Karpas-422 (cell line): ENCODE measurements at places on chromosomes 2 and 18. TPM values are rescaled to one million over a fixed set of nuclear protein-coding genes. Genes with fewer than 3 reads are reported as not detected.
A peak's percentile ranks its signal among the peaks of the same experiment; 100 is the strongest.

TDRD15 gene
- not detected in 2 replicates for total RNA-seq

CROCC2 gene
- total RNA-seq, result not detected in 2 replicates

NYAP2 gene
- not detected in 2 replicates for total RNA-seq

GAL3ST2 gene
- not detected in 2 replicates for total RNA-seq

FAP gene
- not detected in 2 replicates for total RNA-seq

AQP12A gene
- total RNA-seq, result not detected in 2 replicates

FOXD4L1 gene
- 0.60 and 0.72 TPM in 2 replicates for total RNA-seq

COLEC12 gene
- not detected in 2 replicates for total RNA-seq

TFPI gene
- not detected in 2 replicates for total RNA-seq

ZNF804A gene
- total RNA-seq, result 27.7 and 27.8 TPM in 2 replicates

COLEC11 gene
- total RNA-seq, result not detected in 2 replicates

GRCh38 chr18:78972930-78973331 lies 6.7 kb upstream of the SALL3 start:
- DNase-seq, result no peak
- no peak overlapping the region for H3K27ac ChIP-seq
- no peaks in the 10 kb centered on the region for H3K27me3 ChIP-seq
- H3K4me1 ChIP-seq, result no peaks in the 10 kb centered on the region
- H3K4me3 ChIP-seq, result no peak overlapping the region

GRCh38 chr2:234292205-234292961 lies 204.5 kb downstream of the ARL4C start:
- no peaks in the 10 kb centered on the region for H3K36me3 ChIP-seq
- no peak overlapping the region for H3K4me3 ChIP-seq
- no peaks in the 10 kb centered on the region for H3K27me3 ChIP-seq
- no peak for DNase-seq
- H3K27ac ChIP-seq, result no peak overlapping the region

GRCh38 chr2:39068299-39069135 lies 52.3 kb downstream of the SOS1 start:
- H3K4me1 ChIP-seq, result peaks cover 39% of the 10 kb centered on the region
- no peak for DNase-seq
- H3K27me3 ChIP-seq, result no peaks in the 10 kb centered on the region
- H3K4me3 ChIP-seq, result no peak overlapping the region
- H3K36me3 ChIP-seq, result peaks cover 8% of the 10 kb centered on the region

- no peaks in the 10 kb centered on the region for H3K4me1 ChIP-seq
- no peaks in the 10 kb centered on the region for H3K36me3 ChIP-seq
- DNase-seq, result no peak
- no peak overlapping the region for H3K4me3 ChIP-seq
- no peak overlapping the region for H3K27ac ChIP-seq
Observed at GRCh38 chr18:28382215-28382879, 205.4 kb upstream of the CDH2 start.

- no peak overlapping the region for H3K4me3 ChIP-seq
- no peaks in the 10 kb centered on the region for H3K36me3 ChIP-seq
- H3K27me3 ChIP-seq, result no peaks in the 10 kb centered on the region
Observed at GRCh38 chr18:2856547-2857170, 9.9 kb downstream of the EMILIN2 start.

- no peaks in the 10 kb centered on the region for H3K36me3 ChIP-seq
- H3K4me3 ChIP-seq, result no peak overlapping the region
- no peak overlapping the region for H3K27ac ChIP-seq
- no peak for DNase-seq
- no peaks in the 10 kb centered on the region for H3K4me1 ChIP-seq
Observed at GRCh38 chr2:125397535-125398251, 1258.3 kb upstream of the GYPC start.

DNA sequence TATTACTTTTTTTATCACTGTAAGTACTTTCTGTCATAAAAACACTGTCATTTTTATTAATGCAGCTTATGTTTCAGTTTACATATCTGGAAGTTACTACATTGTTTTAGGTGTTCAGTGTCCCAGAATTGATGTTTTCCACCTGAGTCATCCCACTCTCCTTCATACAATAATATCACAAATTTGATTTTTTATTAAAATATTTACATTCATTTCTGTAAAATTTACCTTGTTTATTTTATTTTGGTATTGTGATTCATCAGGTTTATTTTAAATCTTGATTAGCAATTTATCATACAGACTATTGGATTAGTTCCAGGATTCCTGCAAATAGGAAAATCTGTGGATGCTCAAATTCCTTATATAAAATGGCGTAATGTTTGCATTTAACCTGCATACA lies 1662.9 kb downstream of the SUCLG1 start:
- no peak for DNase-seq
- no peak overlapping the region for H3K4me3 ChIP-seq
- no peak overlapping the region for H3K27ac ChIP-seq
- H3K36me3 ChIP-seq, result no peaks in the 10 kb centered on the region
- H3K4me1 ChIP-seq, result no peaks in the 10 kb centered on the region
- no peaks in the 10 kb centered on the region for H3K27me3 ChIP-seq

- H3K4me1 ChIP-seq, result peaks cover 23% of the 10 kb centered on the region
- H3K27ac ChIP-seq, result no peak overlapping the region
- H3K4me3 ChIP-seq, result no peak overlapping the region
- no peaks in the 10 kb centered on the region for H3K27me3 ChIP-seq
- no peak for DNase-seq
- no peaks in the 10 kb centered on the region for H3K36me3 ChIP-seq
Observed at GRCh38 chr18:56233595-56233994, 404.8 kb downstream of the TXNL1 start.

DNA sequence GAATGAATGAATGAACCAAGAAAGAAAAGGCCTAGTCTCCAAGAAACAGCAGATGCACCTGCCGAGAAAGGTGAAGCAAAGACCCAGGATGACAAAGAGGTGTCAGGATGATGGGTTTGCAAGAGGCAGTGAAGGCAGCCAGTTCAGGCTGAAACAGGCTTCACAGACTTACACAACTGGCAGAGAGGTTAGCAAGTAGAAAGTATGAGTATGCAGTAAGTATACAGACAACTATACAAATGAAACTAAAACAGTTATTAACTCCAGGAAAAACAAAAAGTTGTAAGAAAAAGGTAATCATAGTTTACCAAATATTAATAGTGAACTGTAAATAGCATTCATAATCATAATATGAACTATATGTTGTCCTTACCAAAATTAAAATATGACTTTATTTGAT lies 19.8 kb upstream of the RNU4ATAC start:
- H3K27me3 ChIP-seq, result no peaks in the 10 kb centered on the region
- no peak overlapping the region for H3K27ac ChIP-seq
- no peak overlapping the region for H3K4me3 ChIP-seq

DNA sequence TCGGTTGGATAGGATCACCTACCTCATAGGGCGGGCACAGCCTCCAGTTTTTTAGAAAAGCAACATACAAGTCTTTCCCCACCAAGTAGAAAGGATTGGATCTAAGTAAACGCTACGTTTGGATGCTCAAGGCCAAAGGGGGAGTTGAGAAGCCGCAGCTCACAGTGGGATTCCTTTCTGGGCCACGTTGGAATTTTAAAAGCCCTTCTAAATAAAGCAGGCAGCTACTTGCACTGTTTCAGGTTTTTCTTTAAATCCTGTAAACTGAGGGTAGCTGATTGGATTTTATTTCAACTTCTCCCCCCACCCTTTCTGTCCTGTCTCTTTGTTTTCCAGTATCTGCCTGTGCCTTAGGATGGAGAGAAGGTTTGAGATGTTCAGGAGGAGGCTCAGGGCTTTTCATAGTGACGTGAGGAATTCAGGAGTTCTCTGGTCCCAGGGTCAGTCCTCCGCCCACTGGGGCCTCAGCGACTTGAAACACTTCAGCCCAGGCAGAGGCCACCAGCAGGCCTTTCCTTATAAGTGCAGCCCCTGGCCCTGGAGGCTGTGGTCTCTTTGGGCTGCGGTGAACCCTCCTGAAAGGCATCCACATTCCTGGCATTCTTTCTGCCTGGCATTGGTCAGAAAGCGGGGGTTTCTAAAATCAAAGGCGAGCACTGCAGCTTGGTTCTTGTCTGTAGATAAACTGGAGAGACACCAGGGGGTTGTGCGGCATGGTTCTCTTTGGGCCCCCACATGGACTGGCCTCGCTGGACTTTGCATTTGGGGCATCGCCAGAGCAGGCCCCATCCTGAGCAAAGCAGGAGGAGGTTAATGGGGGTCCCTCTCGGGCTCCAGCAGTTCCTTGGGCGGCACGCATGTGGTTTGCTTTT lies 44.5 kb downstream of the SH3BP4 start:
- no peak overlapping the region for H3K27ac ChIP-seq
- H3K36me3 ChIP-seq, result no peaks in the 10 kb centered on the region
- DNase-seq, result no peak
- no peaks in the 10 kb centered on the region for H3K27me3 ChIP-seq

- H3K27ac ChIP-seq, result no peak overlapping the region
- peaks cover 95% of the 10 kb centered on the region for H3K36me3 ChIP-seq
Observed at GRCh38 chr2:86492048-86492453, 50.9 kb downstream of the KDM3A start.

DNA sequence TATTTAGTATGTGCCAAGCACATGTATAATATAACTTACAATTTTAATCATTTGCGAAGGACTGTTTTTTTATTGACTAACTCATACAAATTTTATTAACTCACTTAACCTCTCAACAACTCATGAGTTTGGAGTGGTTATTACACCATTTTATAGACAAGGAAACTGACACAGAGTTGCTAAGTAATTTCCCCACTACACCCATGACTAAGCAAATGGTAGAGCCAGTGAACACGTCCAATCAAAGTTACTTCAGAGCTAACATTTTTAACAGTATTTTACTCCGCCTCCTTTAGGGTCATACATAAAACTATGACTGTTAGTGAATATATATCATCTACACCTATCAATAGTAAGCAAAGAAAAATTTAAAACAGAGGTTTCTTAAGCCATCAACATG lies 556.7 kb upstream of the FSIP2 start:
- no peak for DNase-seq
- H3K27me3 ChIP-seq, result no peaks in the 10 kb centered on the region
- no peak overlapping the region for H3K4me3 ChIP-seq

- H3K27ac ChIP-seq, result no peak overlapping the region
- no peaks in the 10 kb centered on the region for H3K27me3 ChIP-seq
- DNase-seq, result no peak
Observed at GRCh38 chr2:167279810-167280209, 391.5 kb downstream of the XIRP2 start.

DNA sequence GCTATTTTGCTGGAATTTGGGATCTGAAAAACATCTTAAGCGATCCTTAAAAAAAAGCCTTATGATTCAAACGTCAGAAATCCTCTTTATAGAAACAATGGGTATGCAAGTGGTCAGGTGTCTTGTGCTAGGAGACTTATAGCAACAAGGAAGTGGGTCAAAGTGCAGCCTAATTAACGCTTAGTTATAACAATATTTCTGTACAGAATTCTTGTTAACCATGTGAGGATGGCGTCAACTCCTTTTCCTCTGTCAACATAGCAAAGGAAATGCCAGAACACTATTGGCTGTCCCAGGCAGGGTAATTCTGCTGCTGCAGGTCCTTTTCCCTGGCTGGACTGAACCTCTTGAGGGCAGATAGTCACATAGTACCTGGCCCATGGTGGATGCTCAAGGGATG lies 189.4 kb downstream of the MSH2 start:
- H3K36me3 ChIP-seq, result no peaks in the 10 kb centered on the region
- no peak overlapping the region for H3K4me3 ChIP-seq
- no peaks in the 10 kb centered on the region for H3K27me3 ChIP-seq
- H3K27ac ChIP-seq, result no peak overlapping the region

- H3K27me3 ChIP-seq, result no peaks in the 10 kb centered on the region
- no peaks in the 10 kb centered on the region for H3K4me1 ChIP-seq
- H3K36me3 ChIP-seq, result no peaks in the 10 kb centered on the region
- H3K27ac ChIP-seq, result no peak overlapping the region
- no peak overlapping the region for H3K4me3 ChIP-seq
- DNase-seq, result peak; percentile 57
Observed at GRCh38 chr18:8507361-8507760, 101.9 kb upstream of the RAB12 start.

GRCh38 chr2:94994914-94995552 lies 30.5 kb upstream of the MAL start:
- no peaks in the 10 kb centered on the region for H3K36me3 ChIP-seq
- no peaks in the 10 kb centered on the region for H3K27me3 ChIP-seq
- DNase-seq, result no peak
- H3K4me1 ChIP-seq, result peaks cover 14% of the 10 kb centered on the region
- H3K4me3 ChIP-seq, result no peak overlapping the region
- no peak overlapping the region for H3K27ac ChIP-seq

DNA sequence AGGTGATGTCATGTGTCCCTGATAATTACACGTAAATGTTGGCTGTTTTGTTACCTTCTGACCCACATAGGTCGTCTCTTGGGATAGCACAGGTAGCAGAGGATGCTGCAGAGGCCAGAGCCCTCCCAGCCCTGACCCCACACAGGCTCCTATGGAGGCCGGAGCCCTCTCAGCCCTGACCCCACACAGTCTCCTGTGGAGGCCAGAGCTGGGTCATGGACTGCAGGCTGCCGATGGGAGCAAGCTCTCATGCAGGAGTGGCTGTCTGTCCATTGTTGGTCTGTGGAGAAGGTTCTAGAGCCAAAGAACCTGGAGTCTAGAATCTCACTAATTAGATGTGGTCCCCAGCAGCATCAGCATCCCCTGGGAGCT lies 155.5 kb downstream of the LDLRAD4 start:
- H3K36me3 ChIP-seq, result no peaks in the 10 kb centered on the region
- no peak overlapping the region for H3K27ac ChIP-seq
- no peaks in the 10 kb centered on the region for H3K27me3 ChIP-seq
- H3K4me3 ChIP-seq, result no peak overlapping the region

DNA sequence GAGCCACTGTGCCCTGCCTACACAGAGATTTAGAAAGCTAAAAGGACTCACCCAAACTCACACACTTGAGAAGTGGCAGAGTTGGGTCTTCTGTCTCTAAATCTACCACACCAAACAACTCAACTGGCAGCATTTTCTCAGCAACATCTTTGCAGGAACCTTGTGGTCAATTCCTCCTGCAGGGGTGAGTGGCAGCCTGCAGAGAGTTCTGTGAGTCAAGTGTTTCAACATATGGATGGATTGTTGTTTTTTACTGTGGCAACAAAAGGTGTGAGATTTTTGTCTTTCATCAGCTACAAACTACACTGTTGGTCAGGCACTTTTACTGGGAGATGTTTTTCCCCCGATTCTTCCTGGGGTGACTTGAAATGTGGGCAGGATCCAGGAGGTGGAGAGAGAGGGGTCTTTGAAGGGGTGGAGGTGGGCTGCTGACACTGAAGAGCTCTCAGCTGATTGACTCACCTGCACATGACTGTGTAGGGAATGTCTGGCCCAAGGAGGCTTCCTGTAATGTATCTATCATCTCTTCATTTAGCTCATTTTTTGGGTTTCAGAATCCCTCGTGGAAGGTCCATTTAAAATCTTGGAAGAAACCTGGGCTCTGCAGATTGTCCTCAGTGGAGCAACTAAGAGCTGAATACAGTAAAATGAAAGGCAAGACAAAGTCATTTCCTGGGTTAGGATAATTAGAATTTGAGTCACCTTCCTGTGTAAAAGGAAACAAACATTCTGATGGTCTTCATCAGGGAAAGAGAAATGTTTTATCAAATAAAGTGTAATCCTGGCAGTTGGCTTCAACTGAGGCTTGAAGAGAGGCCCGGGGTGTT lies 98.6 kb downstream of the MSH2 start:
- H3K4me1 ChIP-seq, result peaks cover 35% of the 10 kb centered on the region
- H3K27ac ChIP-seq, result peak overlapping the region; percentile 99
- H3K27me3 ChIP-seq, result no peaks in the 10 kb centered on the region
- H3K36me3 ChIP-seq, result peaks cover 11% of the 10 kb centered on the region
